Omental fat pad (tissue), 4 donors: ENCODE measurements at places on chromosomes 1 and 21. TPM values are rescaled to one million over a fixed set of nuclear protein-coding genes. Genes with fewer than 3 reads are reported as not detected.

EXOSC10 gene
- total RNA-seq, result 39.7 TPM

TTC39A gene
- 2.1 TPM for total RNA-seq

LPAR3 gene
- total RNA-seq, result not detected

FAM78B gene
- total RNA-seq, result 1.1 TPM

SLAMF1 gene
- total RNA-seq, result 1.5 TPM

ACTL8 gene
- total RNA-seq, result not detected

RGSL1 gene
- 1.7 TPM for total RNA-seq

DCST2 gene
- not detected for total RNA-seq

MYOG gene
- total RNA-seq, result not detected

CACYBP gene
- 119 TPM for total RNA-seq

AKR7A2 gene
- 51.6 TPM for total RNA-seq

OR2T35 gene
- not detected for total RNA-seq

ANGPTL3 gene
- total RNA-seq, result not detected
